Ovary (tissue), 10 donors: ENCODE measurements at places on chromosomes 1 and 21. TPM values are rescaled to one million over a fixed set of nuclear protein-coding genes. Genes with fewer than 3 reads are reported as not detected.

DNA sequence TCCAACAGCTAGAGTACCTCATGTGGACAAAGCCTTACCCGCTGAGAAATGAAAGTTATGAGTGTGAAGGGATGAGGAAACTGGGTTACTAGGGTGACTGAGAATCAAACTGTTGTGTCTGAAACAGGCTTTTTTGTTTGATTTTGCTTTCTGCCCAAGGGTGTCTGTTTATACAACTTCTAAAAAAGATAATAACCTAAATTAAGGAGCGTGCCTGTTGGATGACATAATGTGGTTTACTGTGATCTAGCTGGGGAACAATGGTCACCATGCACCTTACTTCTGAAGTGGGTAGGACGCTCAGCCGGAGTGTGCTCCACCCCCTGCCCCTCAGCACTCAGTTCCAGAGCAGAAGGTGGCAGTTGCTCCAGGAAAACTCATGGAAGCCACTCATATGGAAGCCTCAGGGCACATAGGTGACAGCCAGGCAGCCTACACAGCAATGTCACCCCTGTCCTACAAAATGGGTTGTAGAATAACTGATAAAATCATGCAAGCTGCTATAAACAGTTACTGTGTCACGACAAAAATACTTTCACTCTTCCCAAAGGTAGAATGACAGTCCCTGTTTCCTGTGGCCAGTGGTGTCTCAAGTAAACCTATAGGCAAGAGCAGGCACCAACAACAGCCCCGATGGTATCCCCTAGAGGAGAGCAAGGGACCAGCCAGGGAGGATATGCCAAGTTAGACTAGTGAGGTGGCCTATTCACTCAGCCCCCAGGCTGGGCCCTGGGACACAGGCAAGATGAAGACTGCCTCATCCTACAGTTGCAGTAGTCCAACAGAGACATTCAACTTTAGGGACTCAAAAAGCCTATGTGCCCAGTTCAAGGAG is 29.3 kb downstream of the SIPA1L2 start:
- H3K36me3 ChIP-seq = no peaks in the 10 kb centered on the region
- H3K27me3 ChIP-seq = no peaks in the 10 kb centered on the region
- H3K27ac ChIP-seq = no peak overlapping the region
- no peak overlapping the region for H3K4me3 ChIP-seq

The FCN3 gene
- 2.4 TPM for total RNA-seq

The CD1D gene
- total RNA-seq = 0.43 TPM

GRCh38 chr21:45250914-45251634 is 36.6 kb downstream of the POFUT2 start:
- DNase-seq = no peak
- no peak overlapping the region for H3K27ac ChIP-seq
- no peak overlapping the region for H3K4me3 ChIP-seq
- H3K4me1 ChIP-seq = peaks cover 4% of the 10 kb centered on the region
- no peaks in the 10 kb centered on the region for H3K36me3 ChIP-seq
- H3K27me3 ChIP-seq = no peaks in the 10 kb centered on the region

GRCh38 chr1:157069601-157070000 is 24.1 kb upstream of the ARHGEF11 start:
- no peaks in the 10 kb centered on the region for H3K36me3 ChIP-seq
- H3K27me3 ChIP-seq = no peaks in the 10 kb centered on the region
- peaks cover 3% of the 10 kb centered on the region for H3K4me1 ChIP-seq

The GCSAML gene
- 0.35 TPM for total RNA-seq

The P3R3URF gene
- not detected for total RNA-seq

The FNDC10 gene
- total RNA-seq = 2.8 TPM

The TNFRSF9 gene
- not detected for total RNA-seq

The OR2AK2 gene
- not detected for total RNA-seq

GRCh38 chr1:189654906-189655305 is 822.8 kb downstream of the BRINP3 start:
- DNase-seq = no peak
- no peaks in the 10 kb centered on the region for H3K27me3 ChIP-seq
- H3K4me1 ChIP-seq = no peaks in the 10 kb centered on the region
- no peaks in the 10 kb centered on the region for H3K36me3 ChIP-seq
- no peak overlapping the region for H3K27ac ChIP-seq
- H3K4me3 ChIP-seq = no peak overlapping the region

The PPIAL4G gene
- 0.10 TPM for total RNA-seq

DNA sequence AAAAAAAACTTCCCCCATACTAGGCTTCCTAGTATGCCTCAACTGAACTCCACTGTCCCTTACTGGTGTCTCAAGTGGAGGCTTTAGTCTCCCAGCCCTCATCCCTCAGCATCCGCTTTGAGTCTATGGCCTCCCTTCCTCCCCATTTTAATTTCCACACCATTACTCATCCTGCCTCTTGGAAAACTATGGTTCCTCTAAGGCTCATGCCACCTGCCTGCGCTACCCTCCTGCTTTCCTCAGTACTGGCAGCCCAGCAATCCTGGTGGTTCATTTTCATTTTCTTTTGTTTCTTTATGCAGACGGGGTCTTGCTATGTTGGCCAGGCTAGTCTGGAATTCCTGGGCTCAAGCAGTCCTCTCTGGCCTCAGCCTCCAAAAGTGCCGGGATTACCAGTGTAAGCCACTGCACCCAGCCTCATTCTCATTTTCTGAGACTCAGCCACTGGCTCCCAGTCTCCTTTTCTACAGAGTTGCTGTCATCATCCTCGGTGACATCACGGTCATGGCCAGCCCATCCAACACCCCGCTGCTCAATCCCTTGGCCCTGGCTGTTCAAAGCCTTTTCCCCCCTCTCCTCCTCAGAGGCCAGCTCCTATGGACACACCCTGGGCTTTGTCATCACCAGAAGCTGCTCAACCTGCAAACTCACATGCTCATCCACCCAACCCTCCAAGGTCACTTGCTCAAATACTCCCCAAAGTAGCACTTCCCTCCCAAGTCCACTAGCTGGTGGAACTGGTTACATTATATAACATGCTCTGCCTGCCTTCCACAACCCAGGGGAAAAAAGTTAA is 2.3 kb upstream of the PMVK start:
- H3K27ac ChIP-seq = peak overlapping the region; percentile 95
- DNase-seq = no peak
- H3K4me3 ChIP-seq = no peak overlapping the region
- H3K27me3 ChIP-seq = no peaks in the 10 kb centered on the region
- H3K4me1 ChIP-seq = peaks cover 24% of the 10 kb centered on the region
